Fibroblast of mammary gland (primary cell): ENCODE measurements at places on chromosomes 4 and X.
A peak's percentile ranks its signal among the peaks of the same experiment; 100 is the strongest.

DNA sequence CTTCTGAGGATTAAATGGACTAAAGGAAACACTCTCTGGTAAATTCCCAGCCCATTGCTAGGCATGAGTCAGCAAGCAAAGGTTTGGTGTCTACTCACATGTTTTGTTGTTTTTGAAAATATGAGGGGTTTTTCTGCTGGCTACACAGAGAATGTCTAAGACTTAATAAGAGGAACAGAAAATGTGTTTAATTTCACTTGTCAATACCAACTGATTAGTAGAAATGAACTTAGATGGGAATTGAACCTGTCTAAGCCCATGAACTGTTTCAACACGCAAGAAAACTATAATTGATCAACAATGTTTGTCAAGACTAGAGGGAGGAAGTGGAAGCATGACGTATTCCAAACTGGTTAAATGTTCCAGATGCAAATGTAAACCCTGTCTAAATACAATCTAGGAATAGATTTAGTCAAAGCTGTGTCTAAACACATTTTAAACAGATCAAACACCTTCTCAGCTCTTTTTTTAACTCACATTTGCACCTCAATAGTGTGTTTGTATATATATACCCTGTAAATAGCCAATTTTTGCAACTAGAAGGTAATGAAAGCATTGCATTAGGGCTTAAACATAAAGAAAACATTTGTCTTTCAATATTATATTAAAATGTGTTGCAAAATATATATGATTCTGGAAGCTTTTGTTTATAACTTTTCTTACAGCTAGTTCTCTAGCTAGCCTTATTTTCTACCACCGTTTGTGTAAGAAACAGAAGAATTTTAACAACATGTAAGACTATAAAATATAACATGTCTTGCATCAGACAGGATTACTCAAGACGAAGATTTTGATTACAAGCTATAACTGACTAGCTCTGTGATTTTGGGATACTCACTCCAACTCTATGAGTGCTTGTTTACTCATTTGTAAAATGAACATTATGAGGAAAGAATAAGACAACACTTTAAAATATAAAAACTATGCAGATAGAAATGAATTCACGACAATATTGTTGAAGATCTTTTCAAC lies 607.8 kb downstream of the FSTL5 start:
- DNase-seq: peak; percentile 26

DNA sequence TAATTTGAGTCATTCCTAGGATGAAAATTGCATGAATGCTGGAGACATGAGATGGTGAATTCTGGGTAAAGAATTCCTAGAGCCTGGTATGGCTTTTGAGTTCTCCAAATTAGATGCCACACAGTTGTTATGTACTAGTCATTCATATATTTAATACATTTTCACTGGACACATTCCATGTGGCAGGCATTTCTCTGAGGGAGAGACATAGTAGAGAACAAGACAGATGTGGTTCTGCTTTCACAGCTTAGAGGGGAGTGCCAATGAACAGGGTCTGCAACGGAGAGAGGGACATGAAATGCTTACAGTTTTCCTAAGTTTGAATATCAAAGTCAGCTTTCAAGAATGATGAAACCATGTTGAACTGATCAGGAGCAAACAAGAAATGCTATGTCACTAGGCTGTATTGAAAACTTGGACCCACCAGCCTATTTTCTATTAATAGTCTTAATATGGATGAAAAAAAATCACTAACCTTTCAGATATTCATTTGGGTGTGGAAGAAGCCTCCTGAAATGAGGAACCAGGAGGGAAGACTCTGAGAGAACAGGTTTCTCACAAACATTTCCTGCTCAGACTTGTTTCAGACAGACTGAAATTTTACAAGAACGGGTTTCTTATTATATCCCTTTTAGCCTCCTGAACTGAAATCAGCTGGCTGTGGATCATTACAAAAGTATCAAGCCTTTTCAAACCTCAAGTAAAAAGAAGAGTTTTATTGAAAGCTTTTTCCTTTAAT lies 276.0 kb upstream of the TET2 start:
- DNase-seq: no peak

GRCh38 chrX:12360383-12360782 lies 222.1 kb downstream of the FRMPD4 start:
- DNase-seq: peak; percentile 75

GRCh38 chr4:111519683-111520082 lies 625.6 kb upstream of the FAM241A start:
- DNase-seq: no peak

DNA sequence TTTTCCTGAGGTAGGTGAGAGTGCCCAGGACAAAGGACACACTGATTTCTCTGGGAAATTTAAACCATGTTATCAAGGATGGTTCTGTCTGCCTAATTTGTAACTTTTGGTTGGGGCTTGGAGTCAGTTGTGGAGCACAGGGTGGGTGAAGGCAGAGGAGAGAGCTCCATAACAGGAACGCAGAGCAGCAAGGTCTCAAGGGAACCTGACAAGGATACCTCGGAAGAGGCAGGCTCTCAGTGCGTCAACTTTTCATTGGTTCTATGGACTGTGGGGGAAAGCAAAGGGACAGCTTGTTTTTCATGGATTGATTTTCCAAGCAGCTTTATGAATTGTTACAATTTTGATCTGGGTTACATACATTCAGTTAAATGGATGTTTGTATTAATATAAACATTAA lies 110.4 kb downstream of the SLIT2 start:
- DNase-seq: no peak

GRCh38 chr4:122552898-122553297 lies 68.0 kb downstream of the IL21 start:
- DNase-seq: no peak

GRCh38 chr4:143455211-143455610 lies 58.3 kb upstream of the SMARCA5 start:
- DNase-seq: no peak

DNA sequence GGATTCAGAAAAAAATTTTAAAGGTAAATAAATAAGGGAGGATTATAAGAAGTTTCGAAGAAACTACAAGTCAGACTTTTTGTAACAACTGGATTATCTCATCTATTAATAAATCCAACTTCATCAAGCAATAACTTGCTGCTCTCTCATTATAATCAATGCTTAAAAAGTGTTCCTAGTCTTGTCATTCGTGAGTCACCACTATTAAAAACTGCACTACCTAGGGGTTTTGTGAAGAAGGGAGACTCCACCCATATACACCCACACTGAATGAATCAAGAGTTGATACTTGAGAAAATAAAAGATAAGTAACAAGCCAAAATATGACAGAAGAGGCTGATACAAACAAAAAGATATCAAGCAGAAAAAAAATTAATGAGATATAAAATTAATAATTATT lies 360.5 kb downstream of the ZNF674 start:
- peak; percentile 49 for DNase-seq

DNA sequence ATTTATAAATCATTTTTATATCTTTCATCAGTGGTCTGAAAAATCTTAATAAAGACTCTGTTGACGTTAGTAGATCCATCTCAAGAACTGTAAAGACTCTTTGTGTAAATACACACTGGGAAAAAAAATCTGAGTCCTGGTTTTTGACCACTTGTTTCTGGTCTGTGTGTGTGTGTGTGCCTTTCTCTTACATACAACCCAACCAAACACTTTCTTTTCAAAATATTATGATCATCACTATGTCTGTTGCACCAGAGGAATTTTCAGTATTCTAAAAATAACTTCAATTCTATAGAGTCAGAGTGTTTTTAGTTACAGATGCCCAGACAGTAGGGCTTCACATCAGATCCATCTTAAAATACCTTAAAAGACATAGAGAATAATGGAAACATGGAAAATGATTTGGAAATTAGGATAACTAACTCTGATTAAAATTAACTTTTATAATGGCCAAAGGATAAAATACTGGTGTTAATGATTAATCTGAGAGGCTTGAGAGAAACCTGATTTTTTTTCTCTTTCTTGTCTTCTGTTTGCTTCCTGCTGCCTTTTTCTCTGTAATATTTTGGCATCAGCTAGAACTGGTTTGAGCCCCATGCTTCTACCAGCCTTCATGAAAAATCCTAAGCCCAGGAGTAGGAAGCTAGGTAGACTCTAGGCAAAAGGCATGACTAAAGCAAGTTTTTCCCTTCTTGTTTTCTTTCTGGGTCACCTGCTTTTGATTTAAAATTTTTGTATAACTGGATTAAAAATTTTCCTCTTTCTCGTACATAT lies 99.7 kb downstream of the ATXN3L start:
- DNase-seq: no peak

- no peak for DNase-seq
Observed at GRCh38 chr4:23931489-23931830, 41.6 kb upstream of the PPARGC1A start.

DNA sequence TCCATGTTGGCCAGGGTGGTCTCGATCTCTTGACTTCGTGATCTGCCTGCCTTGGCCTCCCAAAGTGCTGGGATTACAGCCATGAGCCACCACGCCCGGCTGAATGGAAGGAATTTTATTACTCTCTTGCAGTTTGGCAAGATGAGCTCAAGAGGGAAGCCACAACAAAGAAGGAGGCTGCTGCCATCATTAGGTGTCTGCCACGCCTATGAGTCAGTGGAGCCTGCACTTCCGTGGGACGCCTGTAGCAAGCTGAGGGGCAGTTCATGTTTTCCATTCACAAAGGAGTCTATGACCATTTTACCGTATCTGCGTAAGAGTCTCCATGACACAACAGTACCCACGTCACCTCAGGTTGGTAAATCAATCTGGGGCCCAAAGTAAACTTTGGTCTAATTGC lies 51.2 kb upstream of the CHRNA9 start:
- DNase-seq: peak; percentile 48

- no peak for DNase-seq
Observed at GRCh38 chrX:108117988-108118387, 26.4 kb downstream of the ATG4A start.

DNA sequence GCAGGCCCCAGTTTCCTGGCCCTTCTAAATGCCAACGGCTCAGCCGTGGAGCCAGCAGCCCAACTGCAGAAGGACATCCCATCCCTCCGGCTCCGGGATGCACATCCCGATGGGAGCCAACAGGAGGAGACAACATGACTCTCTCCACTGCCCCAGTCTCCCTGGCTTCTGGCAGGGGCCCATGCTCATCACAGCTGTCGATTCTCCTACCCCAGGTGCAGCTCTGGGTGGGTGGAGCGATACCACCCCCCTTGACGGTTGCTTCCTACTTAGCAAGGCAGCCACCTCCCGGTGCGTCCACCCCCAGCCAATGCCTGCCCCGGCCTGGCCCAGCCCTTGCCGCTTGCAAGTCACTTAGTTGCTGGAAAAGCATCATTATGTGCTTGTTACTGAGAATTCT lies 19.5 kb downstream of the ZNF275 start:
- DNase-seq: no peak

DNA sequence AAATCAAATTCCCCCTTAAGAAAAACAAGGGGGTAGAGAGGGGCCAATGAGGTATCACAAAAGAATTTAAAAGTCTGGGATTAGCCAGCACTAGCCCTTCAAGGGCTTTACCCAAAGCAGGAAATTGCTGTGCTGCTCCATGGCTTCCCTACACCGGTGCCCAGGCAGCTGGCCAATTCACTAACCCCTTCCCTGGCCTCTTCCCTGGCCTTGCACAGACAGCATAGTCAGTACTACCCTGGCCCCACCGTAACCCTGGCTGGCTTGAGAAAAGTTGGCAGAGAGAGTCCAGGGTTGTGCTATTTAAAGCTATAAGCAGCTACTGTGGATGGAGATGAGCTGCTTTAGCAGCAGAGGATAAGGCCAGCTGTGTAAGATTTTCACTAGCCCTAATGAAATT lies 43.1 kb downstream of the ADAMTS3 start:
- DNase-seq: peak; percentile 73

DNA sequence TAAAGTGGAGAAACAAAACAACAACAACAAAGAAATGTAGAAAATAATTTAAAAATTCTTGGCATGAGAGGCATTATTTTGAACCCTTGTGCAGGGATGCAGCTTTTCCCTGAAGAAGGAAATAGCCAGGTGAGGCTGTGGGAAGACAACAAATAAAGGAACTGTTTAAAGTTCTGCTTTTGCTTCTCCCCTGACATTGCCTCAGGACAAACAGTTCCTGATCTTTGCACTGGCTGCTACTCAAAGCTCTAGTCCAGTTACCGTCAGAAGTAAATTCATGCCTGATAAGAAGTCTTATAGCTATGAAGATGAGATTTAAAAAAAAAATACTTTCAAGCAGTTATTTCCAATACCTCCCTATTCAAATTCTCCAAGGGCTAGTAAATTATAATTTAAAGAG lies 233.8 kb downstream of the IL15 start:
- no peak for DNase-seq

DNA sequence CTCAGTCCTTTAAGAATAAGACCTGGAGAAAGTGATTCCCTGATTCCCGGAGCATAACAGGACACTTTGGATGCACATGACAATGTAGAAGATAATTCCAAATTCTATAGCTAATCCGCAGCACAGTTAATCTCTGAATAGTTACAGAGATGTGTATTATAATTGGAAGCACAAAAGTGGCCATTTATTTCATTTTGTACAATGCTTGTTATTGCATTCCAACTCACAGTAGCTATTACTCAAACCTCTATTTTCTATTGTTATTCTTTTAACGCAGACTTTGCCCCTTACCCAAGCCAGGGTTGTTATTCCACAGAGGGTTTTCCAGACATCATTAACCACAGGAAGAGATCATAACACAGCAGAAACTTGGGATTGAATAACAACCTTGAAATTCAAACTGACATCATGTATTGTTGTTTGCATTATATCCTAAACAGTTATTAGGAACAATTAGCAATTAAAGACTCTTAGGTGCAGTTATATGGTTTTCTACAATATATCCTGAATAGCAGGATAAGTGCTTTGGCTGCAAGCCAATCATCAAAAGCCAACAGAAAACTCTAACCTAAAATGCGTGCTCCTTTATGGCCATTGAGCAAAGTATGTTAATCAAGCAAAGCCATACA lies 984.0 kb upstream of the TENM3 start:
- DNase-seq: no peak

DNA sequence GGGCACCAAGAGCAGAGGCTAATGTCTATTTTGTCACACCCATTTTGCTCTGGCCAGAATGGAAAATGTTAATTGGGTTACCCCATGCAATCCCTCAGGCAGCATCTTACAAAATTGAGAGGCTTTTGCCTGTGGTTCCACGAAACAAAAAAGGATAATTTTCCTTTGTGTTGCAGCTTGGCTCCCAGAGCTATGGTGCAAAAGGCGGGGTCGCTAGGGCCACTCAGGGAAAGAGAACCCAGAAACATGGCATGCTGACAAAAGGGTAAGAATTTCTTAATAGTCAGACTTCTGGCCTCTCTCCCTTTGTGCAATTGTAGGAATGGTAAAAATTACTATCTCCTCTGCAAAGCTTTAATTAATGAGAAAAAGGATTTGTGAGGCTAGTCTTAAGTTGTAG lies 119.6 kb upstream of the BANK1 start:
- DNase-seq: no peak

- peak; percentile 93 for DNase-seq
Observed at GRCh38 chr4:113837397-113837796, 75.9 kb upstream of the CAMK2D start.

- DNase-seq: no peak
Observed at GRCh38 chr4:16090096-16090705, 6.4 kb upstream of the PROM1 start.

DNA sequence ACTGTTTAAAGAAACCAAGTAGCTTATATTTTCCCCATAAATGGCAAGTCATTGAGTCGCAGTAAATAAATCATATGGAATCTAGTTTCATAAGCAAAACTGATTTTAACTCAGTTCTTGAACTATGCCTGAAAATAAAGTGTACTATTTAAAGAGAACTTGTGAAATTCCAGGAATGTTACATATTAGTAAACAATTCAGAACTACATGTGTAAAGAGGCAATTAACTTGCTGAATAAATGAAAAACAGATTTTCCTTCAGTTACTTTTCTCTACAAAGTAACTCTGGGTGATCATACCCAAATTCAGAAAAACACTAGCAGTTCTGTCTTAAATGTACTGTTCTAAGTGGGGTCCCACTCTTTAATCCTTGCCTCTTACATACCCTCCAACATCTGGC lies 236.1 kb upstream of the EDNRA start:
- no peak for DNase-seq
